Left cardiac atrium (tissue), 4 donors: ENCODE measurements at places on chromosomes 6 and 20. TPM values are rescaled to one million over a fixed set of nuclear protein-coding genes. Genes with fewer than 3 reads are reported as not detected.

HDGFL1 gene
- not detected for total RNA-seq

SOBP gene
- total RNA-seq: 14.4 TPM

LCA5 gene
- 2.2 TPM for total RNA-seq

CRISP3 gene
- total RNA-seq: not detected
